ENCODE measurements at places on chromosomes 3 and 15.

DNA sequence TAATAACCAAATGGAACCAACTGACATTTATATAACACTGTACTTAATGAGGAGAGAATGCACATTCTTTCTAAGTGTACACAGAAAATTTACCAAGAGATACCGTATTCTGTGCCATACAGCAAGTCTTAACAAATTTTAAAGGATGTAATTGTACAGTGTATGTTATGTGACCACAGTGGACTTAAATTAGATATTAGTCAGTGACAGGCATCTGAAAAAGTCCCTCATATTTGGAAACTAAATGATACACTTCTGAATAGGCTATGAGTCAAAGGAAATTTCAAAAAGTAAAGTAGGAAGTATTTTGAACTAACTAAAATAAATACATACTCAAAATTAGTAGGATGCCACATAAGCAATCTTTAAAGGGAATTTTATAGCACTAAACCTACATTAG is 59.6 kb upstream of the P3H2 start:
- DNase-seq, result no peak

DNA sequence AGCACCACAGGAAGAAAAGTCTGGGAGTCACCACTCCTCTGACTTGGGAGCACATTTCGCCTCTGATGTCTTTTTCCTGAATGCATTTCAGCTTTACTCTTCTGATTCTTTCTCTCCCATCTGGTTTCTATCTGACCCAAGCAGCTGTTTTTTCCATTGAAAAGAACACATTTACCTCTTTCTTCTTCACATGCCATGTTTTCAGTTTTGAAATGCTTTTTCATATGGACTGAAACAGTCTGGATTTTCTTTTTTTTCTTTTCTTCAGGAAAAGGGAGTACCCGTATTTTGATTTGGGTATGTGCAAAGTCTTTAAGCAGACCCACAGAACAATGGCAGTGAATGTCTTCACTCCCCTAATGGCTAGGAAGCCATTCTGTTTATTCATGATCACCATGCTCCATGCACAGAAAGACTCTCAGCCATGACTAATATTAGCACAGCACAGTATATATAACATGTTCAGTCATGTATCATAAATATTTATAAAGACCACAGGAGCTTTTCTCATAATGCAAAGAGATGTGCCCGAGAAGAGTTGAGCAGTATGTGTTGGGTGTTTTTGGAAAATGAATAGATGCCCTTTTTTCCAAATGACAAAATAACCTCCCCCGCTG is 82.7 kb upstream of the LRIG1 start:
- DNase-seq, result no peak

GRCh38 chr3:136294176-136294575 is 44.0 kb downstream of the PCCB start:
- no peak for DNase-seq

DNA sequence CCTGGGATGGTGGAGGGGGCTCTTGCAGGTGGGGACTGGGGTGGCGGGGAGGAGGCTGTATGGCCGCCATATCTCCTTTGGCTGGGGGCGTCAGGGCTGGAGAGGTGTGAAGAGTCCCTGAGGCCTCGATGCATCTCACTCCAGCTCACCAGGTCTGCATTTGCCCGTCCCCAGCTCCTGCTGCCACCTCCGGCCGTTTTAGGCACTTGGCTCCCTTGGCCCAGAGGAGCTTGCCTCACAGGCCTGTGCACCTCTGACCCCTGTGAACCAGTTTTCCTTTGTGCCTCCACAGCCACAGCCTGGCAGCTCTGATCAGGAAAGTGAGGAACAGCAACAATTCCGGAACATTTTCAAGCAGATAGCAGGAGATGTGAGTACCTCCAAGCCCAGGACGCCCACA is 49.7 kb downstream of the CAPN3 start:
- DNase-seq, result no peak

DNA sequence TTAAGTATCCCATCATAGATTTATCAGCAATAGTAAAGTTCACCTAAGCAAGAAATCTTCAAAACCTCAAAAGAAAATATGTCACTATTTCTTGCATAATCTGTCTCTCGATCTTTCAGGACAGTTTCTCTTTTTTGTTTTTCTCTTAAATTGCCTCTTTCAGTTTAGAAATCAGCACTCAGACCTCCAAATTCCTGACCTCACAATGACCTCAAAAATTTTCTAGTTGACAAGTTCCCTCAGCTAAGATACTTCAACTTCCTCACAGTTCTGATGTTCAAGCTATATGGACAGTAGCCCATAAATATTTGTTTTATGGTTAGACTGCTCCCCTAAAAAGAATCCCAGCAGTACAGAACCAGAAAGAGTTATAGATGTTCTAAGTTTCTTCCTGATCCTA is 24.1 kb downstream of the SLC24A5 start:
- no peak for DNase-seq

GRCh38 chr15:74598126-74598842 is 17.4 kb upstream of the CLK3 start:
- DNase-seq, result peak; percentile 95

DNA sequence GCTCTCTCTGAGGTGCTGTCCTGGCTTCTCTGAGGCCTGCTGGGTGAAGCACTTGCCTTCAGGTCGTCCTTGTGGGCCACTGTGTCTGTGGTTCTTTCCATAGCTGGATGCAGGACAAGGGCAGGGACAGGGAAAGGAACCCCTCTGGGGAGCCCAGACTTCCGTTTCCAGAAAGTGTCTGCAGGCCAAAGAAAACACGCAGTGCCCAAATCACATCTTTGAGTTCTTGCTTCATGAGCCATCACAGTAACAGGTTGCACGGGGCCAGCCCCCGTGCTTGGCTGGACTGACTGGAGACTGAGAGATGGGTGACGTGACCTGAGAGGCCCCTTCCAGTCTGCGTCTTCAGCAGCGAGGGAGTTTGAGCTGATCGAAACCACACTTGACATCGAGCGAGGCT is 115.8 kb downstream of the GABRG3 start:
- no peak for DNase-seq

DNA sequence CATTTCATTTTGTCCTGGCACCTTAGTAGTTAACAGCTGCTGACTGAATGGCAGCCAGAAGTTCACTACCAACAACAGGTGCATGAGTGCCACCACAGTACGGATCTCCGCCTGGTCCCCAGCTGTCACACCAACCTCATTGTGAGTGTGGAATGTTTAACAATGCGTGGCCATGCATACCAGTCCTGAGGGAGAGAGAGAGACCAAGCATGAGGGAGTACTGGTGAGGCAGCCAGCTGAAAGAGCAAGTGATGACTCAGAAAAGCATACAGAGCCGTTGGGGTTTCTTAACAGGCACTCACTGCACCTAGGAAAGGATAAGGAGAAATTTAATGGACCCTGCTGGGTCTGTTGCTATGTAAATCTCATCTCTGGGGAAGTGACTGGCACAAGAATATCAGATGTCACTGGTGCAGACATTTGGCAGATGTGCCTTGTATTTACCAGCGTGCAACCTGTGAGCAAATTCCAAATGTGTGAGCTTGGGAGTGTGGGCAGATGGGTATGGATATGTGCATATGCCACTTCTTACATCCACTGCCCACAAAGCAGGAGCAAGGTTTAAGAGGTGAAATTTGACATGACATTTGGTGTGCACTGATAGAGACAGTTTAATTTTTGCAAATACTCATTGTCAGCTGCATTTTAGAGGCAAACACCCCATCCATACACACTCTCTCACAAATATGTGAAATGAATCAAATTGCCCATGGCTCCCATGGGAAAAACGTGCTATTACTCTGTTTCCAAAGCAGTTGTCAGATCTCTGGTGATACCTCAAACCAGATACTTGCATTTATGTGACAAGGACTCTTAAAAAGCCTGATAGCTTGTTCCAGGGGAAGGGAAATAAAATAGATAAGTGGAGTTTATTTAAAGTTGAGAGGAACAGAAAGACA is 245.2 kb upstream of the ARPP21 start:
- DNase-seq, result no peak

GRCh38 chr15:91465086-91465485 is 365.0 kb downstream of the SV2B start:
- no peak for DNase-seq

- DNase-seq, result no peak
Observed at GRCh38 chr3:157317895-157318294, 118.8 kb upstream of the PTX3 start.

DNA sequence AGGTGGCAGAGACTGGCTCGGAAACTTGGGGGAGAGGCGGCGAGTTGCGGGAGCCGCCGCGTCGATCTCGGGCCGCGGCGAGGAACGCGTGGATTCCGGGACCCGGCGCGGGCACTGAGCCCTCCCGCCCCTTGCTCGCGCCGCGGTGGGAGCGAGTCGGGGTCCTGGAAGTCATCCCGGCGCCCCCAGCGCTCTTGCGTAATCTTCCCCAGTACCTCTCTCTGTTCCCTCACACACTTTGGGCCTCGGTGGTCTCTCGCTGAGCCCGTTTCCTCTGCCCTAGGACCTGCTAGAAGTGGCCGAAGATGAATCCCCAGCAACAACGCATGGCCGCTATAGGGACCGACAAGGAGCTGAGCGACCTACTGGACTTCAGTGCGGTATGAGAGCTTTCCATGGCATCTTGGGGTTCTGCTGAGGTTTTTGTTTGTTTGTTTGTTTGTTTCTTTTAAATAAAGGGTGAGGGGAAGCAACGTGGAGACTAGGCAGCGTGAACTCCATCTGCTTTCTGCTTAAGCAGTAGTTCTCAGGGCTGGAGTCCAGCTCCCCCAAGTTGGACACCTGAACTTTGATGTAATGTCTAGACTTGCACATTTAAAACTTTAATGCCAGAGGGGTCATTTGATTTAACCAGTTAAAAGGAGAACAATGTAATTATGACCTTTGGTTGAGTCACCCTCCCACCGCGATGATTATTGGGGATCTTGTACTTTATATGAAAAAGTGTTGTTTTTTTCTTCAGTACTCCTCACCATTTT is 1.3 kb downstream of the TCF12 start:
- no peak for DNase-seq

DNA sequence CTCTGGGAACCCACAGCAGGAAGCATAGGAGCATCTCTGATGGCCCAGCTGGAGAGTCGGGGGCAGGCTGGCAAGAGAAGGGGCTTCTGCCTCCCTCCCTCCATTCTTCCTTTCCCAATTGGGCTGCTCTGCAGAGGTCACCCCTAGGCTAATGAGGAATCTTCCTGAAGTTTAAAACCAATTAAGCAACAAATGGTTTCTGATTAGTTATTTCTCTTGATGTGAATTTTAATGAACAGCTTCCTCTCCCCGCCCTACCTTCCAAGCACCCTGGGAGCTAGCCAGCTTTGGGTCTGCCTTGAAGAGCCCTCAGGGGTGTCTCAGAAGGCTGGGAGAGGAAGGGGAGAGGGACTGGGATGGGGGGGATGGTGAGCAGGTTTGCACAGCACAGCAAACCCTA is 24.6 kb upstream of the HCN4 start:
- no peak for DNase-seq

DNA sequence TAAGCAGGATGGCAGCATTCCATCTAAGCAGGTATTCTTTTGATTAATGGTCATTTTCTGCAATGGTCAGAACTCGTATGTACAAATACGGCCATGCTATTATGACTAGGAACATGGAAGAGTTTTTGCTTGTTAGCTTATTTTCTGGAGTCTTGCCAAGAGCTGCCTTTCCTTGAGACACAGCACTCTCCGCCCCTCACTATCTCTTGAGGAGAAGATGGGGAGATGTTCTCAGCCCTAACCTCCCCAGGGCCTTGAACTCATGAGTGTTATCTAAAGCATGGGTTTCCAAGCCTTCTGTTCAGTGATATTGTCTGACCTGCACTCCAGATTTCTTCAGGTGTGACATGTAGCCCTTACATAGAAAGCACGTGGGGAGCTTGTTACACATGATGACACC is 65.9 kb upstream of the ACTC1 start:
- DNase-seq, result no peak

DNA sequence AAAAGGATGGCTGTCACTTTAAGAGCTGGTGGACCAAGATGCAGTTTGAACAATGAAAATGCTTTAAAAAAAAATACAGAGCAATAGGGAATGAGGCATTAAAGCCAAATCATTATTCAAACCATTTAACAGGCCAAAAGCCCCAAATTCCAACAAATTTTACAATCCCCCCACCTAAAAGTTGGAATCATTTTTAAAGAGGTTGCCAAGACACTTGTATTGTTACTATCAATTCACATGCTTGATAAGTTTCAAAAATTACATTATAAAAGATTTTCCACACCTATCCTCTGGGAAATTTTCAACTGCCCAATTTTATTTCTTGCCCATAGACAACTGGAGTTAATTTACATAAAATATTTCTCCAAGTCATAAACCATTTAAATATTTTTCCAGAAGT is 192.3 kb upstream of the ARHGEF26 start:
- DNase-seq, result no peak

- peak; percentile 24 for DNase-seq
Observed at GRCh38 chr15:76987896-76988860, 6.7 kb upstream of the PSTPIP1 start.

DNA sequence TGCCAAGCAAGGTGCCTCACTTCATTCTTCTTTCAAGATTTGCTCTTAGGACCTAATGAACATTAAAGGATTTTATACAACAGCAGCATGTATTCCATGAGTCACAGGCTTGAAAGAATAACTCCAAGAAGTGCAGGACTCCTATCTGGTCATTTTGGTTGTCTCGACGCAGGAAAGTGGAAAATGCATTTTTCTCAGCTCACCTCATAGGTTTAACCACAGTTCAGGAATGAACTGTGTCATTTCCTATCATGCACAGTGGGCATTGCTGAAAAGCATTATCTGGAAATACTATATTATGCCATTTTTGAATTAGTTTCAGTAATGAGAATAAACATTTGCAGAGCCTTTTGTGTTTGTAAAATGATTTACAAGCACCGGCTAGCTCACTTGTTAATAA is 98.7 kb upstream of the BFSP2 start:
- no peak for DNase-seq

GRCh38 chr15:37103475-37104423 is 3.4 kb upstream of the MEIS2 start:
- DNase-seq, result no peak

- DNase-seq, result no peak
Observed at GRCh38 chr3:194306109-194306686, 44.9 kb downstream of the CPN2 start.

DNA sequence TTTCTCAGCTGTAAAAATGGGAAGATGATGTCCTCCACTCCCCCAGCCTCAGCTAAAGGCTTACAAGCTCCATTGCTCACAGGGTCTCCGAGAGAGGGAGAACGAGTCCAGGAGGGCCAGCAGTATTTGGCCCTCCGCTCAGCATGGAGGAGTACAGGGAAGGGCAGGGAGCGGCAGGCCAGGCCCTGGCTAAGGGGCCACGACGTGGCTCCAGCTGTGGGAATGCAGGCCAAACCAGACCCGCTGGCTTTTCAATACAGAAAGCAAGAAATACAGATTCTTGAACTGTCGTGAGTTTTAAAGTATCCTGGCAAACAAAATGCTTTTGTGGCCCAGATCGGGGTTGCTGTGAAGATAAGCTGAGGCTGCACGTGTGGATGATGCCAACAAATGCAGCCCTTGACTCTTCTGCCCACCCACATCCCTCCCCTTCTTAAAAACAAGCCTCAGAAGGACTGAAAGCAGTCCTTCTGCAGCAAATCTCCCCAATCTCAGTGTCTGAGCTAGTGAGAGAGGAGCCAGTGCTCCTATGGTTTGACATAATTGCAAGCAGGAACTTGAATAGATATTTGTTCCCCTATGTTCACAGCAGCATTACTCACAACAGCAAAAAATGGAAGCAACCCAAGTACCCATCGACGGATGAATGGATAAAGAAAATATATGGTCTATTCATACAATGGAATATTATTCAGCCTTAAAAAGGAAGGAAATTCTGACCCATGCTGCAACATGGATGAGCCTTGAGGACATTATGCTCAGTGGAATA is 18.5 kb upstream of the FBLN2 start:
- no peak for DNase-seq
